ENCODE measurements at places on chromosomes 2 and 18. TPM values are rescaled to one million over a fixed set of nuclear protein-coding genes. Genes with fewer than 3 reads are reported as not detected.

The SPHKAP gene
- total RNA-seq = 0.26 TPM

The IKZF2 gene
- total RNA-seq = 4.7 TPM

The PRKRA gene
- total RNA-seq = 44.6 TPM

The IL1RN gene
- total RNA-seq = 0.13 TPM

The SERPINB5 gene
- 1.8 TPM for total RNA-seq

The CD8B2 gene
- not detected for total RNA-seq

The SERPINB12 gene
- total RNA-seq = not detected

The CHRNA1 gene
- total RNA-seq = 4.1 TPM

The MYO7B gene
- total RNA-seq = 0.24 TPM
